Kidney tubule cell (primary cell): ENCODE measurements at places on chromosomes 5 and 9.

DNA sequence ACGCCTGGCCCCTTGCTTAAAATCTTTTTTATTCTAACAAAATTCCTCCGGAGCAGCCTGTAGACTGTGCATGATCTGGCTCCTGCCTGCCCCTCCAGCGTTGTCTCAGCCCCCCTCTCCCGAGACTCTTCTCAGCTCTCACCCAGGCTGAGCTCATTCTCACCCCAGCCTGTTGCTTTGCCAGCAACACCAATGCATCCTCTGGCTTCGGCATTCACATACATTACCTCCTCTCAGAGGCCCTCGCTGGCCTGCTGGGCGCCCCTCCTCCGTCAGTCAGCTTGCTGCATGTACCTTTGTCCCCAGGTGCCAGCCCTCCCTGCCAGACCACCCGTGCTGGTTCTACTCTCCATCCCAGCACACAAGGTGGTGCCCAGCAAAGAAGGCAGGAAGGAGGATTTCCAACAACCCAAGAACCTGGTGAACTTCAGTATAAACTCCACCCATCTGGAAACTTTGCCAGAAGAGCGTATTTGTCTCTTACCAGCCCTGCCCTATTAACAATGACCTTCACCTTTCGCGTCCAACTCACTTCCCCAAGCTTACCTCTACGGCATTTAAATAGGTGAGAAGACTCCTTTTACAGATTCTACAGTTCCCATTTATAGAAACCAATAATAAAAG lies 35.0 kb downstream of the MYO10 start:
- no peak for DNase-seq

GRCh38 chr9:346111-346571 lies 131.5 kb downstream of the DOCK8 start:
- DNase-seq = no peak

- DNase-seq = no peak
Measured at GRCh38 chr9:37798677-37799076, 1.9 kb upstream of the DCAF10 start.

DNA sequence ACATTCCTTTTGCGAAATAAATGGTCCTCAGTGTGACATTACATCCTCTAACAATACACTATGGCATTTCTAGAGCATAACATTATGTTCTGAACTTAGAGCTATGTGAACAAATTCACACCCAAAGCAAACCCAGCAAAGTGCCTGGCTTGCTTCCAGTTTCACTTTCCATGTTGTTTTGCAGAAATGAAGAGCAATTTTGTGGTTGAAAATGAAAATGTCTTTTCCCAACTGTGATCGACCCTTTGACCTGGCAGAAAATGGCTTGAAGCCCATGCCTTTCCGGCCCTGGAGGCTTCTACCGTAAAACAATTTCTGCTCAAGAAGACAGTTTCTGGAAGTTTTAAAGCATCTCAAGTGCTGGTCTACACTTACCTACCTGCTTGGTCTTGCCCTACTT lies 344.7 kb upstream of the RGMB start:
- DNase-seq = no peak

DNA sequence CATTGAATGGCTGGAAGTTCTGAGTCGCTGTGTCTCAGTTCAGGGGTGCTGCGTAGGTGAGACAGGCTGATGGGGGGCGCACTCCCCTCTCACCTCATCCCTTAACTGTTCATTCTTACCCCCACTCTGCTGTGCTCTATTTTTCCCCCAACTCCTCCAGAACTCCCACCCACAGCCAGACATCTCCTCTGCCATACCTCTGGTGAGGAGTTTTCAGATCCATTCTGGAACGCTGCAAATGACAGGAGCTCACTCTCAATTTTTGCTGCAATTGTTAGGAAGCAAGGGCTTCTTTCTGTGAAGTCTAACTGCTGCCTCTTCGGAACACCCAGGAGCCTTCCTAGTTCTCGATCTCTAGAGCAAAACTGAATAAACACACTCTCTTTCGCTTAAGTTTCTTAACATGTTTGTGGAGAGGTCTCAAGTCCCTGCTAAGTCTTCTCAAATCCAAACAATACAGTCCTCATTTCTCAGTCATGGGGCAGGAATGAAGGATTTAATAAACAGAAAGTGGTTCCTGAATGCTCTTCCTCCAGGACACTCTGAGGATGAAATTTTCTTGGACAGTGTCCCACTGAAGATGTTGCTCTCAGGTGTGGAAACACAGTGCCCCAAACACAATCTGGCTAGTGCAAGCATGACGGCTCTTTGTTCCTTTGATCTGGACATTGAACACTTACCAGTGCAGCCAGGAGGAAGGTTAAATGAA lies 387.7 kb downstream of the KDM4C start:
- no peak for DNase-seq
